Upper lobe of right lung (tissue), 1 donor: ENCODE measurements at places on chromosomes 11 and 22. TPM values are rescaled to one million over a fixed set of nuclear protein-coding genes. Genes with fewer than 3 reads are reported as not detected.

The MIF gene
- 236 TPM for total RNA-seq

- no peaks in the 10 kb centered on the region for H3K36me3 ChIP-seq
- H3K4me3 ChIP-seq: no peak overlapping the region
- peaks cover 81% of the 10 kb centered on the region for H3K27me3 ChIP-seq
Measured at GRCh38 chr11:69702239-69702691, 1.6 kb downstream of the FGF19 start.

GRCh38 chr11:101955278-101955677, 39.0 kb upstream of the ANGPTL5 start:
- H3K27me3 ChIP-seq: no peaks in the 10 kb centered on the region
- H3K4me1 ChIP-seq: no peaks in the 10 kb centered on the region
- no peak overlapping the region for H3K27ac ChIP-seq

The OR51B4 gene
- not detected for total RNA-seq

The SAA1 gene
- total RNA-seq: 13.3 TPM

- no peak for DNase-seq
- H3K27ac ChIP-seq: no peak overlapping the region
- no peak overlapping the region for H3K4me3 ChIP-seq
- no peaks in the 10 kb centered on the region for H3K36me3 ChIP-seq
Measured at GRCh38 chr11:10667521-10667885, 26.1 kb downstream of the IRAG1 start.

DNA sequence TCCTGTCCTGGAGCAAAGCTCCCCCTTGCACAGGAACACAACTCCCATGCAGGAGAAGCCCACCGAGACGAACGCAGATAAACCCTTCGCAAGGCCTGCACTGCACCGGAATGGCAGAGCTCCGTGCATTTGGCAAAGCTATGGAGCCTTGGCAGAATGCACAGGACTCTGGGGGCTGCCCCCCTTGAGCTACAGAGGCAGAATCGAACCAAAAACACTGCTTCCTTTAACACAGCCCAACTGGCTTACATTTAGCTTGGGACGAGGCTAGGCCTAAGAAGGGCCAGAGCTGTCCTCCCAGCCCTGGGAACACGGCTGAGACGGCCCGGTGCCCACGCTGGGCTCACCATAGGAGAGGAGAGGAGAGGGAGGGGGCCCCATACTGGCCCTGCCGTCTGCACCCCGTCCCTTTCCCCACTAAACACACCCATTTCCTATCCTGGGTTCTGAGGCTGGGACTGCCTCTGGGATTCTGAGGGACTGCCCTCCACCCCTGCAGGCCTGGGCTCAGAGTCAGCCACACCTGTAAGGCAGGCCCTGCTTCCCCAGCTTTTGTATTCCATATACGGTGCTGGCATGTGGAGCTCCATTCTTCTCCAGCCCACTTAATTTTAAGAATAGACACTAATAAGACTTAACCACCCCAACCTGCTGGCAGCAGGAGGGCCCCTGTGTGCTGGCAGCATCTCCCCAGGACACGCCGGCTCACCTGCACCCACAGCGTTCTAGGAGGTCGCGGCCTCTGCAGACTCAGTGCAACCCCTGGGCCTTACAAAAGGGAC, 32.9 kb downstream of the PPM1F start:
- no peak for DNase-seq
- H3K4me1 ChIP-seq: no peaks in the 10 kb centered on the region
- H3K36me3 ChIP-seq: peaks cover 3% of the 10 kb centered on the region
- no peak overlapping the region for H3K4me3 ChIP-seq
- H3K27ac ChIP-seq: no peak overlapping the region

DNA sequence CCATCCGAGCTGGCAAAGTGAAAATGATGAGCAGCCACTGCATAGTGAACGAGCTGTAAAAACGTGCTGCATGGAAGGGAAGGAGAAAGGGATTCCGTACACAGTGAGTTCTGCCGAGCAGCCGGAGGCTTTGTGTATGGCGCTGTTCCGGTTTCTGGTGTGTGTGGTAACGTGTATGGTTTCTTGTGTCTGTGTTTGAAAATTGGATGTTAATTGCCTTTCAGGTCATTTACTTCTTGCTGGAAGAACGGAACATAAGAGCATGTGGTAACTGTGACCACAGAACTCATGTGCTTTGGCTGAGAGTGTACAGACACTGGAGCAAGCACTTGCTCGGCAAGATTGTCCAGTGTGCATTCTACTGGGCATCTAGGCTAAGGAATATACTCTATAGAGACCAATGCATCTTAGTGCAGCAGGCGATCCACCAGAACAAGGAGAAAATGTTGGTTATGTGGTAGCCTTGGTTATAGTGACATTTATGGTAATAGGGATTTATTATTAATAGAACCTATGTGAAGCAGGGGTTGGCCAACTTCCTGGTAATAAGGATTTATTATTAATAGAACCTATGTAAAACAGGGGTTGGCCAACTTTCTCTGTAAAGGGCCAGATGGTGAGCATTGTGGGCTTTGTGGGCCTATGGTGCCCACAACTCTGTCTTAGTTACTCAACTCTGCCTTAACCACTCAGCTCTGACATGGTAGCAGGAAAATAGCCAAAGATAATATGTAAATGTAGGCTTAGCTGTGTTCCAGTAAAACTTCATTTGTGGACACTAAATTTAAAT, 49.2 kb downstream of the GRAMD1B start:
- no peak overlapping the region for H3K27ac ChIP-seq
- no peak overlapping the region for H3K4me3 ChIP-seq
- H3K4me1 ChIP-seq: no peaks in the 10 kb centered on the region

The FAM111B gene
- total RNA-seq: 0.87 TPM

The IGF2 gene
- 8.8 TPM for total RNA-seq

GRCh38 chr22:35634943-35635540, 13.2 kb upstream of the APOL6 start:
- H3K4me1 ChIP-seq: peaks cover 15% of the 10 kb centered on the region
- no peaks in the 10 kb centered on the region for H3K36me3 ChIP-seq
- no peaks in the 10 kb centered on the region for H3K27me3 ChIP-seq
- DNase-seq: no peak

- no peak for DNase-seq
- H3K4me3 ChIP-seq: no peak overlapping the region
- peaks cover 24% of the 10 kb centered on the region for H3K36me3 ChIP-seq
- H3K27ac ChIP-seq: no peak overlapping the region
Measured at GRCh38 chr22:27877501-27877900, 41.6 kb downstream of the PITPNB start.

The PLA2G6 gene
- 52.4 TPM for total RNA-seq

GRCh38 chr11:127919206-127920000, 668.0 kb downstream of the ETS1 start:
- no peak overlapping the region for H3K27ac ChIP-seq
- DNase-seq: no peak
- H3K36me3 ChIP-seq: no peaks in the 10 kb centered on the region

The OR2AG1 gene
- total RNA-seq: not detected

The CASP1 gene
- total RNA-seq: 106 TPM

DNA sequence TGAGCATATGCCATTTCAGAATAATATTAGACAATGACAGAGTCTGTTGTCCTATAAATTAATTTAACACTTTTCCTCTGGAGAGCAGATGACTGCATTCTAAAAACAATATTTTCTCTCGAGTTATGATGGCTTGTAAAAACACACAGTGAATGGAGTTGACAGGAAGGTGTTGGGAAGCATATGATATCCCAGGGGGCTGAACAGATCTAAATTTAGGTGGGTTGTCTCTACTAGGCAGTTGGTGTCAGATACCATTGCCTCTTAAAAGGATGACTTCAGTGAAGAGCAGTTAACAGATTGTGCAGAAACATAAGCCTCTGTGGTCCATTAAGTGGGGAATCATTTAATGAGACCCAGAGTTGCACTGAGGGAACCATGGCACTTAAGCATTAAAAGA, 30.7 kb downstream of the SVIP start:
- no peaks in the 10 kb centered on the region for H3K36me3 ChIP-seq
- H3K4me1 ChIP-seq: no peaks in the 10 kb centered on the region
- H3K4me3 ChIP-seq: no peak overlapping the region
- no peak overlapping the region for H3K27ac ChIP-seq

GRCh38 chr11:47376525-47377371, 1.6 kb downstream of the SPI1 start:
- DNase-seq: peak; percentile 87
- H3K4me3 ChIP-seq: peak overlapping the region; percentile 53
- no peaks in the 10 kb centered on the region for H3K36me3 ChIP-seq
- peaks cover 7% of the 10 kb centered on the region for H3K4me1 ChIP-seq
- H3K27me3 ChIP-seq: no peaks in the 10 kb centered on the region

GRCh38 chr11:61062181-61062930, 39.9 kb upstream of the CD5 start:
- no peaks in the 10 kb centered on the region for H3K27me3 ChIP-seq
- DNase-seq: no peak
- H3K27ac ChIP-seq: no peak overlapping the region
- no peaks in the 10 kb centered on the region for H3K36me3 ChIP-seq

GRCh38 chr11:44483919-44484610, 81.4 kb upstream of the CD82 start:
- no peaks in the 10 kb centered on the region for H3K4me1 ChIP-seq
- no peak for DNase-seq
- no peak overlapping the region for H3K27ac ChIP-seq
- no peaks in the 10 kb centered on the region for H3K36me3 ChIP-seq
- no peaks in the 10 kb centered on the region for H3K27me3 ChIP-seq
- H3K4me3 ChIP-seq: no peak overlapping the region

The DDX17 gene
- total RNA-seq: 480 TPM
